Natural killer cell (primary cell): ENCODE measurements at places on chromosomes 3 and 15.

DNA sequence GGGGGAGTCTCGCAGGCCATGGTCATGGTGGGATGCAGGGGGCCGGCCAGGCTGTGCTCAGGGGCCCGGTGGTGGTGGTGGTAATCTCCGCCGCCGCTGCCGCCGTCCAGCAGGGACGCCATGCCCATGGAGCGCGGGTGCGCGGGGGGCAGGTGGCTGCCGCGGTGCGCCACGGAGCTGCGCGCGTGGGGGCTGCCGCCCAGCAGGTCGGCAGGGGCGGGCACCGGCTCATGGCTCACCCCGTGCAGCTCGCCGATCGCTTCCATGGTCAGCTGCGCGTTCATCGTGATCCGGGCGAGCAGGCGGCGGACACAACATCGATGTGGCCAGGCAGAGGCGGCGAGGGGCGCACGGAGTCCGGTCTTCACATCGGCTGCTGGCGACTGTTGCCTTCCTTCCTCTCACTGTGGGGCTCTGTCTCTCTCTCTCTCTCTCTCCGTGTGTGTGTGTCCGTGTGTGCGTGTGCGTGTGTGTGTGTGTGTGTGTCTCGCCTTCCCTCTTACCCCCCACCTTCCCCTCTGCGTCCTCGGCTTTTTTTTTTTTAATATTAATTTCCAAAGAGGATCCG, 451 bp downstream of the ONECUT1 start:
- no peak for DNase-seq

DNA sequence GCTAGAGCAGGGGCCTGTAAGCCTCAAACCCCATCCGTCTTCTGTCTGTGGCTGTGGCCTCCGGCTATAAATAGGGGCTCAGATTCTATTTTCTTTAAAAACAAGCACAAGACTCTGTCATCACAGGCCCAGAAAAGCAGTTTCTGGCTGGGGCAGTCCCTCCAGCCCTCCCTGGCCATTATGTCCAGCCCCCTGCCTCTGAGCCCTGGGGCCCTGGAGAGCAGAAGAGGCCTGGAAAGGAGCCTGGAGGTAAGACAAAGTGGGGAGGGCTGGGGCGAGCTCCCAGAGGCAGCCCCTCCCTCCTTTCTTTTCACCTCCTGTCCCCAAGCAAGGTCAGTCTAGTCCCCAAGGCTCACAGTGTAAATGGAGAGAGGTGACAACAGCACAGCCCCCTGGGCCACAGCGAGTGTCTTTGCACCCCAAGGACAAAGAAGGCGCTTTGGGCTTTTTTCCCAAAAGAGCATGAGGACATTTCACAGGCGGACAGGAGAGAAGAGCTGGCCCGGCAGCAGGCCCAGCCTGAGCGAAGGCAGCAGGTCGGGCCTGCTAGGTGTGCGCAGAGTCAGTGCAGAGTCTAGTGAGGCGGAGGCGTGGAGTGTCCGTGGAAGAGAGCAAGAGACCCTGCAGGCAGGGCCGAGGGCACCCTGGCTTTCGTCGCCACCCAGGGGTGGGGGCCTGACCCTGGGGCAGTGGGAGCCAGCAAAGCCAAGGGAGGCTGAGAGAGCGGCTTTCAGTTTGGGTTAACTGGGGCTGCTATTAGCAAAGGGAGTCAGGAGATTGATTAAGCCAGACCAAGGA, 188.3 kb downstream of the TBC1D2B start:
- DNase-seq = no peak

- DNase-seq = no peak
Measured at GRCh38 chr15:96166223-96167200, 164.0 kb upstream of the NR2F2 start.

- no peak for DNase-seq
Measured at GRCh38 chr3:94004301-94004910, 24.0 kb downstream of the STX19 start.

DNA sequence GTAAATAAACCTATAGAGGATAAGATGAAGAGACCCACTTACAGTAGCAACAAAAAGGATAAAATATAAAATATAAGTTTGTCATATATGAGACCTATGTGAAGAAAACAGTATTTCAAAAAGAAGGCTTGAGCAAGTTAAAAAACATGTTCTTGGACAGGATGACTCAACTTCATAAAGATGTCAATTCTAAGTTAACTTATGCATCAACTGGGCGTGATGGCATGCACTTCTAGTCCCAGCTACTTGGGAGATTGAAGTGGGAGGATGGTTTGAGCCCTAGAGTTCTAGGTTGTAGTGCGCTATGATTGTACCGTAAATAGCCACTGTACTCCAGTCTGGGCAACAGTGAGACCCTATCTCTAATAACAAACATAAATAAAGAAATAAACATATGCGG, 59.7 kb downstream of the PDCD6IP start:
- DNase-seq = no peak

DNA sequence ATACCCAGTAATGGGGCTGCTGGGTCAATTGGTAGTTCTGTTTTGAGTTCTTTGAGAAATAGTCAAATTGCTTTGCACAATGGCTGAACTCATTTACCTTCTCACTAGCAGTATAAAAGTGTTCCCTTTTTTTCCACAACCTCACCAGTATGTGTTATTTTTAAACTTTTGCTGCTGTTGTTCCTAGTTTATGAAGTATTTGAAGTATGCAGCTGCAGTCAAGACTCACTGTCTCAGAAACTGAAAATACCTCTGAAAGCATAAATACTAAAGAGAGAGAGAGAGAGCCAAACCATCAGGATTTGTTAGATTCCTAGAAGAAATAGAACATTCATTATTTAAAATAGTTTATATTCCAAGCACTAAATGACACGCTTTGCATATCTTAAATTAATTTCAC, 764.2 kb downstream of the NTRK3 start:
- no peak for DNase-seq
